Retinal pigment epithelial cell (primary cell): ENCODE measurements at places on chromosomes 7 and 10.

GRCh38 chr7:1939434-1940401, 269.6 kb downstream of the ELFN1 start:
- no peak for DNase-seq

- DNase-seq: no peak
Observed at GRCh38 chr7:1054861-1055450, 10.6 kb downstream of the GPR146 start.

DNA sequence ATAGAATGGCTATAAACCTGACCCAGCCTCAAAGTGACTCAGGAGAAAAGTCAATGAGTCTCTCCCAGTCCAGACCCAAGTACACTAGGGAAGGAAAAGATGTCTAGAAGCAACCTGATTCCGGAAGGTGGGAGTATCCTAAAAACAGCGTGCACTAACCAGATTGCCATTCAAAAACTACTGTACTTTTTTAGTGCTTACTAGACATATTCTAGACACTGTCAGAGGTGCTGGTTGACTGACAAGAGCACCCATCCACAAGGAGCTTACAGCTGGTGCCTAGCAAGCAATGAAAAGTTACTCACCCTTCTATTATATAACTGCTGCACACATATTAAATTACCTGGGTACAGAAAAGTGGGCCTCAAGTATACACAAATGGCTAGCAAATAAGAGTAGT, 81.0 kb downstream of the SIRT1 start:
- no peak for DNase-seq

GRCh38 chr7:43721193-43721806, 8.0 kb downstream of the COA1 start:
- no peak for DNase-seq

GRCh38 chr7:100699018-100699417, 5.0 kb upstream of the GIGYF1 start:
- no peak for DNase-seq

- DNase-seq: no peak
Observed at GRCh38 chr10:71735709-71736569, 16.4 kb upstream of the C10orf105 start.

GRCh38 chr7:27071622-27072390, 24.0 kb downstream of the HOXA1 start:
- DNase-seq: no peak

DNA sequence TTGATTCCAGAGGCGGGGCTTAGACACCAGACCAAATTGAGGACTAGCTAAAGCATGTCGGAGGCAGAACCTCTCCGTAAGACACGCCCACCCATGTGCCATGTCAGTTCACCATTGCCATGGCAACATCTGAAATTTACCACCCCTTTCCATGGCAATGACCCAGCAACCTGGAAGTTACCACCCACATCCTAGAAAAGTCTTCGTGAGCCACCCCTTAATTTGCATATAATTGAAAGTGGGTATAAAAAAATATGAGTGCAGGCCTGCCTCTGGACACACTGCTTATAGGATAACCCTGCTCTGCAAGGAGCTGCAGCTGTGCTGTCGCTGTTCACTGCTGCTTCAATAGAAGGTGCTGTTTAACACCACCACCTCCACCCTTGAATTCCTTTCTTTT, 28.0 kb downstream of the TMEM270 start:
- DNase-seq: no peak

GRCh38 chr10:9596368-9596920, 1421.2 kb upstream of the CELF2 start:
- peak; percentile 51 for DNase-seq

GRCh38 chr10:131998050-131998844, 16.5 kb upstream of the BNIP3 start:
- DNase-seq: no peak

- DNase-seq: no peak
Observed at GRCh38 chr10:111953949-111954348, 229.6 kb downstream of the GPAM start.

- DNase-seq: no peak
Observed at GRCh38 chr10:104485632-104486031, 132.0 kb downstream of the CFAP58 start.

DNA sequence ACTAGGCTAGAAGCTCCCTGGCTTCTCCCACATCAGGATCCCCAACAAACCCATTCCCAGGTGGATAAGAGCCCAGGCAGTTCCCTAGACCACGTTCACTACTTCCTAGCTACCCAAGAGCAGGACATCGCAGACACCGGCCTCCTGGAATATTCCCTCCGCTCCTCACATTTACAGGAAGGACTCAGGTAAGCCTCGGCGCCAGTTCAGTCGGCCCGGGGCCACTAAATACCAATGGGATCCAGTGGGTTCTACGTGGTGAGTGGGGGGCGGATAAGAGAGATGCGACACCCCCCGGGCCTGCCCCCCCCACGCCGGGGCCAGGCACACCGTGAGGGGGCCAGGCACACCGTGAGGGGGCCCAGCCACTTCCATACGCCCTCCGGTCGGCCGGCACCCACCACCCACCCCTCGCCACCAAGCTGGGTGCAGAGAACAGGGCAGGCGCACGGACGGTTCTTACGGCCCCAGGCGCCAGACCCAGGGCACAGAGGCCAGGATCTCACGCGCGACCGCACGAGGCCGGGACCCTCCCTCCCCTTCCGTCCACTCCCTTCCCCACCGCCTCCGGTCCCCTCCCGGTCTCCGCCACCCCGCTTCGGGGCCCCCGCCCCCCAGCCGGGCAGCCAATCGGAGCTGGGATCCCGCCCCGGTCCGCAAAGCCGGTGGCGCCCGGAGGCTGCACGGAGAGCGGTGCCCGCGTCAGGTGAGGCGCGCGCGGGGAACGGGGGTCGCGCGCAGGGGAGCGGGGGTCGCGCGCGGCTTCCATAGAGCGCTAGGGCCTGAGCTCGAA, at the start of gene BLVRA:
Gene BLVRA (plus strand): TSS at position 652 of the 793 bp plus-strand sequence. CDS start 12,479 bp downstream, outside the sequence.
- DNase-seq: no peak

GRCh38 chr7:46320956-46321355, 399.9 kb upstream of the IGFBP3 start:
- DNase-seq: no peak

- DNase-seq: peak; percentile 45
Observed at GRCh38 chr7:43362652-43363034, 220.3 kb upstream of the STK17A start.

DNA sequence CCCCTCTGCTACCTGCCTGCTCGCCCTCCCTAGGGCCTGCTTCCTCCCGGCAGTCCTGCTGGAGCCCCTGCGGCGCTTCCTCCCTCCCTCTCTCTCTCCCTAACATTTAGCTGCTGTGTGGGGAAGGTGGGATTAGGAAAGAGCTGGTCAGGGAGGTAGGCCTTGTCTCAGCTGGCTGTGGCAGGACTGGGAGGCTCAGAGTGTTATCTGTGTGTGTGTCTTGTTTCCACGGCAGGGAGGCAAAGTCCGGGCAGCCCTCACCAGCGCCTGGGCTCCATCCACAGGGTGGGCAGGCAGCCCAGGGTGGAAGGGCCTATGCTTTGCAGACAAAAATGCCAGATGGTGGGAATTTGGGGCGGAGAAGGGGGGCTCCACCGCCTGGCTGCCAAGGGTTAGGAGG, 105.7 kb downstream of the RPS24 start:
- no peak for DNase-seq
